GF-D8 (cell line): ENCODE measurements at places on chromosomes 11 and 22.

DNA sequence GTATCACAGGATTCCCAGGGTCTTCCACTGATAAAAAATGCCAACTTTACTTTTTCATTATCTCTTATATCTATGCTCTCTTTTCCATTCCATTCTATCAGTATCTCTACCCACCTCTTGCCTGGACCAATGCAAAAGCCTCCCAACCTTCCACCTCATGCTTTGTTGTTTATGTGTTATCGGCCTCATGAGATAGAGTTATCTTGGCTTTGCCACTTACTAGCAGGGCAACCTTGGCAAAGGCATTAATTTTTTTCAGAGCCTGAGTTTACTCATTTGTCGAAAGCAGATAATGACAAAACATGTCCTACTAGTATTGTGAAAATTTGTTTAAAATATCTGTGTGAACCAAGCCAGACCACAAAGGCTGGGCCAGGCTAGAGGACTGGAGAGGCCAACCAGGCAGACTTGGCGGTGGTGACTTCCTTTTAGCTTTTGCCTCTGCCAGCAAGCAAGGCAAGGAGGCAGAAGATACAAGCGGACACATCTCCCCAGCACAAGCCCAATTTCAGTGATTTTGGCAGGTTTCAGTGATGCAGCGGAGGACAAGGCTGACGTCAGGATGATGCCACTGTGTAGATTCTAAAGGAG lies 106.9 kb downstream of the ADAMTS15 start:
- no peak for DNase-seq

GRCh38 chr22:44639891-44640617 lies 62.0 kb upstream of the PRR5 start:
- no peak for DNase-seq

- DNase-seq: no peak
Observed at GRCh38 chr22:39897841-39898240, 3.0 kb upstream of the GRAP2 start.

DNA sequence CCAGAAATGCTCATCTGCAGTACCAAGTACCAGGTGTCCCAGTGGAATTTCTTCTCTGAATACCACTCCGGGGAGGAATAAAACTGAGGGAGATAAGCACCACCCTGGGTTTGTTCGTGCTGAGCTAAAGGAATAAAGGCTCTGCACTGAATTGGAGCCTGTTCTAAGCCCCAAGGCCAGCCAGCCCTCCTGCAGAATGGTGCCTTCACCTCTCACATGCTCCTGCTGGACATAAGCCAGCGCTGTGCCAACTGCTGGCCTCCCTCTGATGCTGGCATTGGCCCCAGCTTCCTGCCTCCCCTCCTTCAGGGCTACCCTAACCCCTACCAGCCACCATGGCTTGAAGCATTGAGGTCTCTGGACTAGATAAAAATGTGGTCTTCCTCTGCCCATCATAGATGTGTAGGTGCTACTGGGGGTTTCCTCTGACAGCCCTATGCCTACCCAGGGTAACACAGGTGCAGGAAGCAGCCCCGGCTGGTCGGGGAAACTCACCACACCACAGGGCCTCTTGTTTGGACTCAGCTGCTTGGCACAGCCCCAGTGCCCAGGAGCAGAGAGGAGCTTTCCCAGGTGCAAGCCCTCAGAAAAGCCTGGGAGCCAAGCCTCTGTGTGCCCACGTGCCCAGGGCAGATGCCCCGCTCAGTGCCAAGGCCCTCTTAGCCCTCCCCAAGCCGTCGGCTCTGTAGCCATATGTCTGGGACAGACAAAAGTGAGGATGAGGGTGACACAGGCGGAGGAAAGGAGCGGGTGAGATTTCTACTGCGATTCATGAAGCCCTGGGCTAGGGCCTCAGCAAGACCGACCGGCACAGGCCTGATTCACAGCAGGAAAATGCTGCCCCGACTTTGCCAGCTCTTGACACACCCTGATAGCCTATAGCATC lies 34.1 kb upstream of the JAM3 start:
- DNase-seq: peak; percentile 37

- no peak for DNase-seq
Observed at GRCh38 chr11:68413591-68413999, 47.0 kb upstream of the PPP6R3 start.

GRCh38 chr11:18634140-18635032 lies at the start of gene SPTY2D1:
TSS of gene SPTY2D1 (minus strand) at chr11:18634342. CDS start at chr11:18634257, 85 bp downstream.
- DNase-seq: peak; percentile 84

- DNase-seq: no peak
Observed at GRCh38 chr11:1335264-1335810, 25.9 kb upstream of the TOLLIP start.

DNA sequence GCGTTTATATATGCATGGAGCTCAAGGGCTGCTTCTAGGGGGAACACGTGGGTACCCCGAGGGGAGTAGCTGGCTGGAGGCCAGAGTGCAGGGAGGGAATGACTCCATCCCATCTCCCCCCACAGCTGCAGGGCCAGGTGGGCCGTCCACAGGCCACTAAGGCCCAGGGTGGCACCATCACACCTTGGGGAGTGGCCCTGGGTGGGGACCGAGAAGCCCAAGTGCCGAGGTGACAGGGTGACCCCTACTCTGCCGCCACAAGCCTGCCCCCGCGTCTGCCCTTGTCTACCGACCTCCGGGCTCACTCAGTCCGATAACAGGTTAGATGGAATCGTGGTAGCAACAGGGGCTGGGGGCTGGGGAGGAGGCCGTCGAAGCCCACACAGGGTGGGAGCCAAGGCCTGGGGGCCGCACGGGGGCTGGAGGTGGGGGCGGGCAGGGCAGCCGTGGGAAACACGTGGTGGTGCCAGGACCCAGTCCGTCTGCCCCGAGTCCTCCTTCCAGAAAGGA lies 125.7 kb downstream of the KCNQ1OT1 start:
- no peak for DNase-seq

DNA sequence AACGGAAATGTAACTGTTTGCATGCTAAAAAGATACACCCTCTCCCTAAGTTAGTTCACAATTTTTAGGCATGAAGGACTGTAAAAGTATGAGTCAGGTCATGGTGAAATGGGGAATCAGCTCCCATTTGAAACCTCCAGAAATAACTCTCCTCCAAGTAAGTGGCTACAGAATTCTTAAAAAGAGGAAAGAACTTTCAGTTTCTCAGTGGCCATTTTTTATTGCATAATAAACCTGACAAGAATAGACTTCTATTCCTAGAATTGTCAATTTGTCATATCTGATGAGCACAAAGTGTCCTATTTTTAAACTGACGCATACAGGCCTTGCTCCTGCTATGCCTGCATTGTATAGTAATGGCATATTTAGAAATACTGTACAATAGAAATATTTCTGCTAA lies 612.2 kb downstream of the CNTN5 start:
- no peak for DNase-seq

DNA sequence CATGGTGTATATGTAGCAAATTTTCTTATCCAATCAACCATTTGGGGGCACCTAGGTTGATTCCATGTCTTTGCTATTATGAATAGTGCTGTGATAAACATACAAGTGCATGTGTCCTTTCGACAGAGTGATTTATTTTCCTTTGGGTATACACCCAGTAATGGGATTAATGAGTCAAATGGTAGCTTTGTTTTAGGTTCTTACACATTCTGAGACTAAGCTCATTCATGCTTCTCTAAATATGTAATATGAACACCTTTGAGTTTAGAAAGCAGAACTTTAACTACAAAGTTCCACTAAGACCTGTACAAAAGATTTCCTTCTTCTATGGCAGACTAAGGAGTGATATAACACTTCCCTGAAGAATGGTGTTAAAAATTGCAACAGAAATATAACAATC lies 627.0 kb downstream of the KCNA4 start:
- DNase-seq: no peak

- DNase-seq: no peak
Observed at GRCh38 chr11:2834503-2835273, 50.9 kb downstream of the CDKN1C start.

DNA sequence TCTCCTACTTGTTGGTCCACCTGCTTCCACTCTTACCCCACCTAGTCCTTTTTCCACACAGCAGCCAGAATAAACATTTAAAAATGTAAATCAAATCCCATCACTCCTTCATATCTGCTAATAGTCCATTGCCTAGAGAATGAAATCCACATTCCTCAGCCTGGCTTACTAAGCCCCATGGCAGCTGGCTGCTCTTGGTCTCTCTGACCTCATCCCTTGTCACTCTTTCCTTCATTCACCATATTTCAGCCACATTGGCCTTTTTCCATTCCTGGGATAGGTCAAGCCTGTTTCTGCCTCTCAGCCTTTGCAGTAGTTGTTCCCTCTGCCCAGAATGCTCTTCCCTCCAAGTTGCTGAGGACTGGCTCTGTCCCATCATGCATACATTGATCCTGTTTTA lies 512.8 kb downstream of the INSC start:
- DNase-seq: no peak

DNA sequence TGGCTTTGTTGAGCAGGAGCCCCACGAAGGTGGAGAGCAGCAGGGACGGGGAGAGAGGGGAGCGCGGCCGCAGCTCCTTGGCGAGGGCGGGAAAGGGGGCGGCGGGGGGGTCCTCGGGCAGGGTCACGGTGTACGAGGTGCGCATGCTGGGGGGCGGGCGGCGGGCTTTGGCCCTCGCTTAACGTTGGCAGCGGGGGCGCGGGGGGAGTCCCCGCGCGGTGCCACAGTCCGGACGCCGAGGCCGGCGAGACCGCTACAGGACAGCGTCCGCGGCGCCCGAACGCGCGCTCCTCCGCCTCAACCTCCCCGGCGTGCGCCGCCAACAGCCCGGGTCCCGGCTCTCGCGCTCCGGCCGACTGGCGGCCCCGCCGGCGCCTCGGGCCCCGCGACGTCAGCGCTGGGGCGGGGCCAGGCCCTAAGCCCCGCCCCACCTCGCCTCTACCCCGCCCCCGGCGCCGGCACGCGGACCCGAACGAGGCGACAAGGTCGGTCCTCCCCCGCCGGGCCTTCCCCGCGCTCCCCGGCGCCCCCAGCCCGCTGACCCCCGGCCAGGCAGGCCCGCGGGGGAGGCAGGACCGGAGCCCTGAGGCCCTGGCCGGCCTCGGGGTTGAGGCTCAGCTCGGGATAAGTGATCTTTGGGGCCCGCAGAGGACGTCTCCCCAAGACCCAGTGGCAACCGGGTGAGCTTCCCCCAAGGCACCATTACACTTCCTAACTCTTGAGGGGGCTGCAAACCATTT lies 17.5 kb downstream of the USP2 start:
- no peak for DNase-seq

- DNase-seq: no peak
Observed at GRCh38 chr22:47322854-47323253, 560.4 kb downstream of the TBC1D22A start.

DNA sequence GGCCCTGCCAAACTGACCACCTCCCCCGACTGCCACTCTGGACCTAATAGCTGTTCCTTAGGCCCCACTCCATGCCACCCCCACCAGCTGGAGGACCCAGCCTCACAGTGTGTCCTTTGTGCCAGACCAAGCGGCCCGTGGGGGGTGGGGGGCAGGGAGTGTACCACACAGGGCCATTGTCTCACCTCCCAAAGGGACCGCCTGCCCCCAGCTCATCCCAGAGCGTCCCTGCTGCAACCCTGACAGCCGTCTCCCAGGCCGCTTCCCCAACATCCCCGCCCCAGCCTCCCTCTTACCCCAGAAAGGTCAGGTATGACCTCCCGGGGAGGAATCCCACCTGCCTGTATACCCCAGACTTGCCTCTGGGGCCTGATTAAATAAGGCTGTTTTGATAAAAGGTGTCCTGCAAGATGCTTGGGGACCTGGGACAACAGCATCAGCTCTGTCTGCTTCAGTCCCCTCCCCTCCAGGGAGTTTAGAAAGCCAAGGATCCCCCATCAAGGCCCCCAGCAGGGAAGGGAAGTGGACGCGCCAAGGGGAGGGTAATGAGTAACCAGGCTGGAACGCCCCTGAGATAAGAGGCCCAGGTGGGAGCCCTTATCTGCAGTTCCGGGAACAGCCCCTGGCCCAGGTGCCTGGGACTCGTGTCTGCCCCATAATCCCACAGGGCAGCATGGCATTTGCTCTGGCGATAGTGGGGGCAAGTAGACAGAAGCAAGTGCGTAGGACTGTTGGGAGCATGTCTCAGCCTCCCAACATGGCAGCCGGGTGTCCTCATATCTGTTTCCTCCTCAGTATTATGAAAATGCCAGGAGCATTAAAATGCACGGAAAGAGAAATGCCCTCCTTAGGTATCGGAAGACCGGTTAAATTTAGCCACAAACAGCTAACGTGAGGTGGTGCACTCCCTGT lies 9.0 kb downstream of the CDC42EP1 start:
- DNase-seq: no peak

DNA sequence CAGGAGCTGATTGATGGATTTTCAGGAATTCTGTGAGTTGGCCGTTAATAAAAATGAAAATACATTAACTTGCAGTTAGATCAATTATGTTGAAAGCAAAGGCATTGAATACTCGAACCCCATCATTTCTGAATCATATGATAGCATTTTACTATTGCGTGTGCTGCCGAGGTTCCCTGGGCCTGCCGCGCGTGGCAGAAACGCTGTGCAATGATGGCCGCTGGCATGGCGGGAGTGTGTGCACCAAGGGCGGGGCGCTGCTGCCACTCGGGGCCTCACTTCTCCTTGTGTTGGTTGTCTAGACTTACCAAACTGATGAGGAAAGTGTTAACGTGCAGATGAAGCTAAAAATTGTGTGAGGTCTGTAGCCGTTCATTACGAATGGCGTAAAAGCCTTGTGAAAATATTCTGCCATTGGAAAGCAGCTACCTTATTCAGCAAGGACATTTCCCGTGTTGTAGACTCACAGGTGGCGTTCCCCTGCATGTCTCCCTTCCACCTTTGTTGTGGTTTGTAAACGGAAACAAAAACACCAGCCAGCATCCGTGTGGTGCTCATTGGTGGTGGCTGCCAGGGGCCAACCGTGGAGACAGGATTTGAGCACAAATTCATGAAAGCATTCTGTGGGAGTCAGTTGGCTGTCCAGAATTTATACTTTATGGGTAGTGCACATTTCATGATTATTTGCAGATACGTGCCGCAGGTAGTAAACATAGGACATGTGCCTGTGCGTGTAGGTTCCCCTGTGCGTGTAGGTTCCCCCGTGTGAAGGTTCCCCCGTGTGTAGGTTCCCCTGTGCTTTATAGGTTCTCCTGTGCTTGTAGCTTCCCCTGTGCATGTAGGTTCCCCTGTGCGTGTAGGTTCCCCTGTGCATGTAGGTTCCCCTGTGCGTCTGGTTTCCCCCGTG lies 5.9 kb upstream of the GRAMD4 start:
- DNase-seq: no peak

DNA sequence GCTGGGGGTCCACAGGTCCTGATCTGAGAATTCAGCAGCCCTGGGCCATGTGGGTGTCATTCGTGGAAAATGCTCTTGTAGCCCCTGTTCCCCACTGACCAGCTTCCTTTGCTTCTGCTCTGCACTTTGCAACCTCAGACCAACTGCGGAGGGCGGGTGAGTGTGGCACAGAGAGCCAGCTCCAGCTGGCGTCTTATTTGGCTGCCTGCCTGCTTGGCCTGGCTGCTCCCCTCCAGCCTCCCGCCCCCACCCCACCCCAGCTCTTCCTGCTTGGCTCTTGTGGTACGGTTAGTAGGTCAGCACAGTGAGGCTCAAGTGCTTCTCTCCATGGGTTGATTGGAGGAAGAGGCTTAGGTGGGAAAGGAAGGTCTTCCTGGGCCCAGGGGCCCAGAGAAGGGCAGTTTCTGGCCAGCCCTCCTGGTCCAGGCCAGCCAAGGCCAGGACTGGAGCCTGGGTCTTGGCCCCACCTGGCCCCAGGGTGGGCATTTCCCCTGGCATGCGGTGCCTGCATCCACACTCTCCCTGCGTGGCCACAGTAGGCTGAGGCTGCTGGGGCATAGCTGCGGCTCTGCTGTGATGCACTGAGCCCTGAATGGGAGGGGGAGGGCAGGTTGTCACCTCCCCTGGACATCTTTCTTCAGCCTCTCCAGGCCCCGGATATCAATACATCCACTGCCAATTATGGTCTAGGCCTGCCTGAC lies 26.5 kb downstream of the MYO7A start:
- peak; percentile 55 for DNase-seq
